Urinary bladder (tissue), 4 donors: ENCODE measurements at places on chromosomes 5 and 9.

DNA sequence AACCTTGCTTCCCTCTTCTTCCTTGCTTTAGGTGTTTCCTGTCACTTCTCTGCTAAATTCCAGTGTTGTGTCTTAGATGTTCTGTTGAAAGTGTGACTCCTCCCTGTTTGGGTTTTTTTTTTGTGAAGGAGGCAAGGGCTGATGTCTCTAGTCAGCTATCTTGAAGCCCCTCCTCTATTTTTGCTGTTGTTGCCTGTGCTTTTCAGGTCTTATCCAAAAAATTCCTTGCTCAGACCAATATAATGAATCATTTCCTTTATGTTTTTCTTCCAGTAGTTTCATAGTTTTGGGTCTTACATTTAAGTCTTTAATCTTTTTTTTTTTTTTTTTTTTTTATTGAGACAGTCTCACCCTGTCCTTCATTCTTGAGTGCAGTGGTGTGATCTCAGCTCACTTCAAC, 22.3 kb downstream of the RIC1 start:
- no peak for DNase-seq

- no peak for DNase-seq
Measured at GRCh38 chr5:77772729-77773128, 3.4 kb downstream of the TBCA start.

DNA sequence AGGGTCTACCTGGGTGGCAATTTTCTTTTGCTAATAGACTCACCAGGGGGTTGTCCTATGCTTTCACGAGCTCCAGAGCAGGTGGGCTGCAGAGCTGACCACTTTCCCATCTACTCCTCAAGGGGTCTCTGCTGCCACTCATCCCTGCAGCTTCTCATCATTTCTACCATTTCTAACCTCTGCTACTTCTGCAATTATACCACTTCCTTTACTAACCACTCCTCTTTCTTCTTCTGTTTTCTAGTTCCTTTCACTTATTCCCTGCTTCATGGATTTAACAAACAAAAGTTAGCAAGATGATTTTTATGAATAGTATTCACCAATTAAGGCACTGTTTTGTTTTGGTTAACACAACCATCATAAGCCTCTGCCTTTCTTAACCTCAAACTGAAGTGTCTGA, 34.5 kb upstream of the NIPBL start:
- DNase-seq, result no peak

GRCh38 chr5:35671541-35672295, 54.1 kb downstream of the SPEF2 start:
- no peak for DNase-seq

GRCh38 chr5:90894866-90895420, 336.3 kb downstream of the ADGRV1 start:
- no peak for DNase-seq

GRCh38 chr9:134526584-134527477, 114.8 kb upstream of the COL5A1 start:
- DNase-seq, result no peak

DNA sequence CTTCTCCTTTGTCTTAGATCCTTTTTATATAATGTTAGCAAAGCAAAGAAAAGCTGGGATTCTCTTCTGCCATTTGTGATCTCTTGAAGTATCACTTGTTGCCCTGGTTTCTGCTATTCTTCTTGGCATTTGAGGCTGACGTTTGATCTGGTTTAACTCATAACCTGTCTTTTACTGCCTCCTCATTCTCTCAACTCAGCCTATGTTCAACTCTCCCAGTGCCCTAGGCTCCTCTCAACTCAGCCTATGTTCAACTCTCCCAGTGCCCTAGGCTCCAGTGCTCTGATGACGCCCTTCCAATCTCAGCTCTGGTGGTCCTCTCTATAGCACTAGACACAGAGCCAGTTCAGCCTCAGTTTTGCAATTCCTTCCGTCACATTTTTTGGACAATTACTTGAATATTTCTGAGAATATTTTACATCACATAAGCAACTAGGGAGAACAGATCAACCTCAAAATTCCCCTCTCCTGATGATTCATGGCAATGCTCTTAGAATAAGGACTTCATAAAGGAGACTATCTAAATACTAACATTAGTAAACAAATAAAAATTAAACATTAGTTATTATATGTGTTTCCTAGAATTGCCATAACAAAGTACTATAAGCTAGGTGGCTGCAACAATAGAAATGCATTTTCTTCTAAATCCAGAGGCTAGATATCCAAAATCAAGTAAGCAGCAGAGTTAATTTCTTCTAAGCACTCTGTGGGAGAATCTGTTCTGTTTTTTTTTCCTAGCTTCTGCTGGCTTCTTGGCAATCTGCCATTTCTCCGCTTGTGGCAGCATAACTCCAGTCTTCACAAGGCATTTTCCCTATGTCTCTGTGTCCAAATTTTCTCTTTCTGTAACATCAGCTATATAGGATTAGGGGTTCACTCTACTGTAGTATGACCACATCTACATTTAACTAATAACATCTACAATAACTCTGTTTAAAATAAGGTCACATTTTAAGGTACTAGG, 662.1 kb upstream of the FTMT start:
- no peak for DNase-seq

DNA sequence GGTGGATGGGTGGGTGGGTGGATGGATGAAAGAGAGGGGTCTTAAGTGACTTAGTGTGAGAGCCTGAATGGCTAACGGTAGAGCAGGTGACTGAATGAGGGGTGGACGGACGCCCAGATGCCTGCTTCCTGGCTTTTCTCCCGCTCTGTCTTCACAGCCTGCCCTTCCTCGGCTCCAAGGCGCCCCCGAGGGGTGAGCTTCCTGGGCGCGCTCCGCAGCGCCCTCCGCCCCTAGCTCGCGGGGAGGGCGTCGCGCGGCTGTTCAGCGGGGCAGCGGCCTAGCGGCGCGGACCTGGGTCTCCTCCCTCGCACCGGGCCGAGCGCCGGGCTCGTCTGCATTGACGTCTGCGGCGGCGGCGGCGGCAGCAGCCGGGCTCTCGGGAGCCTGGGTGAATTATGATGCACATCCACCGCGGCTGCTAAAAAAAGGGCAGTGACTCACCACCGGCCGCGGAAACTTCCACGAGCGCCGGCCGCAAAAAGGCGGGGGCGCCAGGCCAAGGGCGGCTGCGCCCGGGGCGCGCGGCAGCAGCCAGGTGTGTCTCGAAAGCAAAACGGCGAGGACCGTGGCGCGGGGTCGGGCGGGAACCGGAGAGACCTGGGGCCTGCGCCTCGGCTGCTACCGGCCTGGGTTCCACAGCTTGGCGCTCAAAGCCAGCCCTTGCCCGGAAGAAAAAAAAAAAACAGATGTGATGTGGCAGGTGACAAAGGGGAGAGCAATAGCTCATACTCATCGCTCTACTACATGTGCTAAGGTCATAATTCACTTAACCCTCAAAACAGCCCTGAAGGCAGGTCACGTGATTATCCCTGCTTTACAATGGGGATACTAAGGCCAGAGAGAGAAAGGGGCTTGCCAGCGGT, 143.0 kb upstream of the ADRA1B start:
- DNase-seq, result no peak

GRCh38 chr9:4021621-4022213, 278.2 kb downstream of the GLIS3 start:
- no peak for DNase-seq

DNA sequence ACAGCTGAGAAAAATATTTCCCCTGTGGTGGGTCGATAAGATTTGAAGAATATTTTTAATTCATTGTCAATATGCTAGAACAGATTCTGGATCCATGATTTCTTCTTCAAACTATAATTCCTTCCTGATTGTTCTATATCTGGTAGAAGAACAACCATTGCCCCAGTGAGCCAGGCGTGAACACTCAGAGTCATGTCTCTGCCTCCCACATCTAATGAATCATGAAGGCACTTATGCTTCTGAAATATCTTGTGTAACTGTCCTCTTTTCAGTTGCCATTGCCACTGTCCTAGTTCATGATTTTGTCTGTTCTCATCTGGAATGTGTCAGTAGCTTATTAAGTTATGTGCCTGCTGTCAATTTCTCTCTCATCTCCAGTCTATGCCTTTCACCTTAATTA, 40.0 kb downstream of the GABRG2 start:
- no peak for DNase-seq

DNA sequence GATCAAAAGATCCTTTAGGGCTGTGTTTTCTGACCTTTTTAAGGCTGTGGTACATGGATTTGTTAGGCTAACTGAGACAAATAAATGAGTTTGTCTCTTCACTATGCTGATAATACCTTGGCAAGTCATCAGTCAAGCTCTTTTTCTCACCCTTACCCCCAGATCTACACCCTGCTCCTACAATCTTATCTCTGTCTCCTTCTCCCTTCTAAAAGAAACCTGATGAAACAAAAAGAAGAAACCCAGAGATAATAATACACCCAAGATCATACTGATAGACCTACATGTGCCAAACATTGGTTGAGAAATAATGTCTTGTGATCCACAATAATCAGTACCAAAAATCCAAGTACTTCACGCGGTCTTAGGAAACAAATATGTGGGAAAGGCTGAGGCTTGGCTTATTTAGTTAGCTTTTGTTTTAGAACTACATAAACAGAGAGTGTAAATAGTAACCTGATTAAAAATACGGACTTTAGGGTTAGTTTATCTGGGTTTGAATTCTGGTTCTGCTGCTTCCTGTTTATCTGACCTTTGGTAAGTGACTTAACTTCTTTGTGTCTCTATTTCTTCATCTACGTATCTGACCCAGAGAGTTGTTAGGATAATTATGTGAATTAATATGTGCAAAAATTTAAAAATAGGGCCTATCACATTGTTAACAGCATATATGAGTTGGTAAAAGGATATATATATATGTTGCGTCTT, 24.8 kb upstream of the PDCD1LG2 start:
- DNase-seq, result no peak

GRCh38 chr5:169649486-169649885, 12.4 kb downstream of the DOCK2 start:
- DNase-seq, result no peak

- no peak for DNase-seq
Measured at GRCh38 chr5:159801303-159801702, 115.0 kb upstream of the ADRA1B start.

- no peak for DNase-seq
Measured at GRCh38 chr9:36640771-36641381, 68.2 kb downstream of the MELK start.

- no peak for DNase-seq
Measured at GRCh38 chr9:107784235-107784958, 294.8 kb upstream of the KLF4 start.

- DNase-seq, result no peak
Measured at GRCh38 chr5:90368454-90369246, 40.9 kb downstream of the CETN3 start.

DNA sequence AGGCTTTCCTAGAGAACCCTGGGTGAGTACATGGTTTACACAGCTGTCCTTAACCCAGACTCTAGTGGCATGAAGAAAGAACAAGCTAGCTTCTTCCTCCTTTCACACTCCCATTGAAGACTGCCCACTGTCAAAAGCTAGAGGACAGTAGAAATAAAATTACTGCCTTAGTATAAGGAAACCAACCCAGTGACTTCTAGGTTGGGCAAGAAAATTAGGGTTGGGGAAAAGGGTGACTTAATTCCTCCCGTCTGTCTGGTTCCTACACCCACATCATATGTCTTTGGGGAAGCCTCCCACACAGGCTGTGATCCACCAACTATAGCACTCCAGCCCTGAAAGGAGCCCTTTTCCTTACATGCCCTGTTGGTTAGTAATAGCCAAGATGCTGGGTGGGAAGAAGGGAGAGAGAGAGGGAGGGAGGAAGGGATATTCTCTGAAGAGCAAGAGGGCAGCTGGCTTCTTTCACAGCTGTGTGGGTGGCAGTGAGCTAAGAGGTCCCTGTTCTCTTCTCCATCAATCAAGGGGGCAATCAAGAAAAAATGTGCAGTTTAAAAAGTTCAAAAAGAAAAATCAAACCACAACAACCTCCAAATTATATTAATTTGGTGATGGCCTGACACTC, 21.7 kb downstream of the HBEGF start:
- DNase-seq, result no peak

- no peak for DNase-seq
Measured at GRCh38 chr9:131818089-131818488, 78.2 kb upstream of the RAPGEF1 start.

DNA sequence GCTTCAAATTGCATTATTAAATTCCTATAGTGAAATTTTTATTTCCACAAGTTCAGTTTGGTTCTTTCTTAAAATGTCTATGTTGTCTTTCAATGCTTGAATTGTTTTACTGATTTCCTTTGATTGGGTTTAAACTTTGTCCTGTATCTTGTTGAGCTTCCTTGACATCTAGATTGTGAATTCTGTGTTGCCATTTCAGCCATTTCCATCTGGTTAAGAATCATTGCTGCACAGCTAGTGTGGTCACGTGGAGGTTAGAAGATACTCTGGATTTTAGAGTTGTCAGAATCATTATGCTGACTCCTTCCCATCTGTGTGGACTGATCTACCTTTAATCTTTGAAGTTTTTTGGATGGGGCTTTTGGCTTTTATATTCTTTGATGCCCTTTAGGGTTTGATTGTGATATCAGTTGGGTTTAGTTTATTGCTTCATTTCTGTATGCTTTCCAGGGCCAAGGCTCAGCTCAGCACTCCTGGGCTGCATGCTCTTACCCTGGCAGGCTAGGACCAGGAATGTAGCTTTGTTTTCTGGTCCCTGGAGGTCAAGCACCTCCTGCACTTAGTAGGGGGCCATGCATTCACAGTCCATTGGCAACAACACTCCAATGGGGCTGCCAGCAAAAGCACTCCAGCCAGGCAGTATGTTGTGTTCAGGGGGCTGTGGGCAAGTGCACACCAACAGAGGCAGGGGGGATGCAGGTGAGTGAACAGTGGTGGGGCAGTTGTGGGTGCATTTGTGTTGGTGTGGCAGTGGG, 141.4 kb downstream of the PRR16 start:
- no peak for DNase-seq

DNA sequence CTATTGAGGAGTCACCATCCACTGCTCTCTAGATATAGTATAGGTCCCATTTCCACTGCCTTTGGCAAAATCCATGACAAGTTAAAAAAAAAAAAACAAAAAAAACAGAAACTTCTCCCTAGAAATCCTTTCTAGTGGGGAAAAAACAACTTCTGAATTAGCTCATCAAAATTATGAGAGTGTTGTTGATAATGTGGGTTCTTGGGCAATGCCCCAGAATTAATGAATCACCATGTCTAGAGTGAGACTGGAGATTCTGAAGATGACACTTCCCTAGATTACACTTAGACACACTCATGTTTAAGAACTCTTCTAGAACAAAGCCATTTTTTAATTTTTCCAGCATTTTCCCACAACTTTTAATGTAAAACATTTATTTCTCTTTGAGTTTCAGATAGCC, 728.0 kb upstream of the C9orf72 start:
- DNase-seq, result no peak
